ENCODE measurements at places on chromosomes 5 and 9.

GRCh38 chr5:50715001-50715400 is 48.6 kb downstream of the PARP8 start:
- peaks cover 30% of the 10 kb centered on the region for H3K4me1 ChIP-seq
- DNase-seq: no peak
- H3K4me3 ChIP-seq: no peak overlapping the region
- H3K36me3 ChIP-seq: no peaks in the 10 kb centered on the region
- H3K27ac ChIP-seq: no peak overlapping the region
- H3K27me3 ChIP-seq: no peaks in the 10 kb centered on the region

GRCh38 chr9:115590011-115590410 is 472.1 kb upstream of the TNC start:
- H3K27ac ChIP-seq: no peak overlapping the region
- H3K27me3 ChIP-seq: no peaks in the 10 kb centered on the region
- H3K36me3 ChIP-seq: no peaks in the 10 kb centered on the region
- H3K4me3 ChIP-seq: no peak overlapping the region
- DNase-seq: no peak

GRCh38 chr5:38546691-38547146 is 9.7 kb downstream of the LIFR start:
- no peaks in the 10 kb centered on the region for H3K36me3 ChIP-seq
- H3K4me3 ChIP-seq: no peak overlapping the region
- H3K27me3 ChIP-seq: peaks cover 6% of the 10 kb centered on the region
- DNase-seq: no peak

DNA sequence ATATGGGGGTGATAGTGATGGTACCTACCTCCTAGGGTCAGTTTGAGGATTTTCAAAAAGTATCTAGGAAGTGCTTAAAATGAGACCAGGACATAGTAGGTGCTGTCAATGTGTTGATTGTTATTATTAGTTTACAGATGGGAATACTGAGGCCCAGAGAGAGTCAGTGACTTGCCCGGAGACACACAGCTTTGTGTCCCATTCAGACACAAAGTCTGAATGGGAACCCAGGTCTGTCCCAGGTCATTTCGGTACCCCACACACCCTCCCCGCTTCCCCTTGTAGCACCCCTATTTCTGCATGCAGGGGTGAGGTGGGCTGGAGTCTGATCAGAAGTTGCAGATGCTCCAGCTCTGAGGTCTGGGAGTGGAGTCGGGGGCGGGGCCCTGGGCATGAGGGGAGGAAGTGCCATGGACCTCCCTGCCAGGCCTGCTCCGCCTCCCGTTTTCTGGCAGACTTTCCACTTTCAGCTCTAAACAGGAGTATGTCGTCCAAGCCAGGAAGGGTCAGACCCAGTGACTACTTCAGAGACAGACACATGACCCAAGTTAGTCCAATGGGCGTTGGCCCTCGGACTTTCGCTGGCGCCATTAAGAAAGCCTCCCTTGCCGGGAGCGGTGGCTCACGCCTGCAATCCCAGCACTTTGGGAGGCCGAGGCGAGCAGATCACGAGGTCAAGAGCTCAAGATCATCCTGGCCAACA is 3.2 kb upstream of the DBN1 start:
- H3K27ac ChIP-seq: no peak overlapping the region
- H3K27me3 ChIP-seq: peaks cover 6% of the 10 kb centered on the region
- no peaks in the 10 kb centered on the region for H3K36me3 ChIP-seq

GRCh38 chr5:90675222-90675621 is 116.6 kb downstream of the ADGRV1 start:
- no peaks in the 10 kb centered on the region for H3K4me1 ChIP-seq
- no peak overlapping the region for H3K4me3 ChIP-seq

GRCh38 chr5:132754947-132755346 is 7.7 kb downstream of the CCNI2 start:
- no peaks in the 10 kb centered on the region for H3K4me1 ChIP-seq
- no peak for DNase-seq
- H3K36me3 ChIP-seq: no peaks in the 10 kb centered on the region
- no peaks in the 10 kb centered on the region for H3K27me3 ChIP-seq

GRCh38 chr5:153672347-153673090 is 182.0 kb downstream of the GRIA1 start:
- no peaks in the 10 kb centered on the region for H3K4me1 ChIP-seq
- H3K27me3 ChIP-seq: no peaks in the 10 kb centered on the region
- H3K27ac ChIP-seq: no peak overlapping the region
- DNase-seq: no peak
- no peaks in the 10 kb centered on the region for H3K36me3 ChIP-seq
- H3K4me3 ChIP-seq: no peak overlapping the region

- no peaks in the 10 kb centered on the region for H3K36me3 ChIP-seq
- H3K27ac ChIP-seq: no peak overlapping the region
- no peaks in the 10 kb centered on the region for H3K4me1 ChIP-seq
- H3K27me3 ChIP-seq: no peaks in the 10 kb centered on the region
Measured at GRCh38 chr5:163623986-163624385, 118.6 kb downstream of the MAT2B start.

GRCh38 chr9:84710701-84711397 is 41.3 kb downstream of the NTRK2 start:
- no peak overlapping the region for H3K27ac ChIP-seq
- H3K27me3 ChIP-seq: no peaks in the 10 kb centered on the region
- no peak for DNase-seq
- H3K4me3 ChIP-seq: no peak overlapping the region
- no peaks in the 10 kb centered on the region for H3K36me3 ChIP-seq
- no peaks in the 10 kb centered on the region for H3K4me1 ChIP-seq

DNA sequence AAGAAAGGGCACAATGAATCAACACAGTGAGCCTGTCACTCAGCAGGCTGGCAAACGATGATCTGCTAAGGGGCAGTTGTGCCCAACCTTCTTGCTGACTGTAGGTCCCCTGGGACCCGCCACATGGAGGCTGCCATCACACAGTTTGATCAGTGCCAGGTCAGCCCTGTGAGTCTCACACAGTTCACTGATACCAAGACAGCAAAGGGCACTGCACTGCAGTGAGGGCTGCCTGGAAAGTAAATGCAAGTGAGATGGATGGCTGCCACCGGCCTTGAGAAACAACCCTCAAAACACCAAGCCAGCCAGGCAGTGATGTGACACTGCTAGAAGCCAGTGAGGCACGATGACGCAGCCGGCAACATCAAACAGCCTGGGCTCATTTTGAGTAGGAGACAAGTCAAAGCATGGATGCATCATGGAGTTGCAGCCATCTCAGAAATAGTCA is 30.3 kb downstream of the FOXD1 start:
- H3K36me3 ChIP-seq: no peaks in the 10 kb centered on the region
- peaks cover 67% of the 10 kb centered on the region for H3K27me3 ChIP-seq

DNA sequence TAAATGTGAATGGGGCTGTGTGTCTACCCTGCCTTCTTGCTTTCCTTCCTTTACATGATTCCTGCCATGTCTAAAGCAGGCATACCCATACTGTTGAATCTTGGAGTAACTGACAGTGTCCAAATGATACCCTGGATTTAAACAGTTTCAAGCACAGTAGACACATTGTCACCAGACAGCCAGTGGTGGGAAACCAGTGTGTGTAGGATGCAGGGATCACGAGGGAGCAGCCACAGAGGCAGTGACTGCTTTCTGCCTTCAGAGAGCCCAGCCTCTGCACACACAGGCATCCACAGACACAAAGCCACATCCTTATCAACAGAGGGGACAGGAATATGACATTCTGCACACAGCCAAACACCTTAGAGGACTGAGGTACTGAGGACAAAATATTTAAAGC is 184.2 kb upstream of the TBCA start:
- H3K4me3 ChIP-seq: no peak overlapping the region
- H3K4me1 ChIP-seq: no peaks in the 10 kb centered on the region
- DNase-seq: no peak
- H3K27ac ChIP-seq: no peak overlapping the region

DNA sequence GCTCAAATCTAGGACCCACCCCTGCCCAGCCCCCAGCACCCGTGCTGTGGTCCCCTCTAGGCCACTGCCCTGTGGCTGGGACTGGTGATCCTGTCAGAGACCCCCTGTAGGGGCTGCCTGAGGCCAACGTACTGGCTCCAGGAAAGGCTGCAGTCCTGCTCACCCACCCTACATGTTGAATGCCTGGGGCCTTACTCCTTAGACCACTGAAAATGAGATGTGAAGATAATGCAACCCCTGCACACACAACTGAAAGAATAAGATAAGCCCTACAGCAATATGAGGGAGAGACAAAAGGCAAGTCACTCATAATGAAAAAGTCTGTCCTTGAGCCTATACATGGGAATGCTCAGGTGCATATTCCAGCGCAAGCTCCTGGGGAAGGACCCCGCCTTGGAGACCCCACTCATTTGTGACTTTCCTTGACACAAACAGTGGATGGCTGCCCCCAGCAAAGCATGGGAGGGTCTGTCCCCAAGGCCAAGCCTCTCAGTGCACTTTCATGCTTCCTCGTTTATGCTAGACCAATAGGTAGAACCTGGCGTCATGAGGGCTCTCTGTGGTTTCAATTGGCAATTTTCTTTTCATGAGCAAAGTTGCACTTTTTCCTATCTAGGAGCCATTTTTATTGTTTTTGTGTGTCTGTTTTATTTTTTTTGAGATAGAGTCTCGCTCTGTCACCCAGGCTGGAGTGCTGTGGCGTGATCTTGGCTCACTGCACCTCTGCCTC is 12.5 kb upstream of the WNK2 start:
- no peak for DNase-seq
- no peak overlapping the region for H3K27ac ChIP-seq
- H3K4me3 ChIP-seq: no peak overlapping the region
- no peaks in the 10 kb centered on the region for H3K27me3 ChIP-seq
- no peaks in the 10 kb centered on the region for H3K36me3 ChIP-seq
- no peaks in the 10 kb centered on the region for H3K4me1 ChIP-seq

GRCh38 chr5:75681125-75681830 is 36.0 kb downstream of the POC5 start:
- no peak overlapping the region for H3K4me3 ChIP-seq
- peak overlapping the region; percentile 23 for H3K27ac ChIP-seq
- peaks cover 8% of the 10 kb centered on the region for H3K36me3 ChIP-seq
- peaks cover 23% of the 10 kb centered on the region for H3K4me1 ChIP-seq

GRCh38 chr9:114313186-114313585 is 9.7 kb upstream of the ORM1 start:
- H3K4me3 ChIP-seq: no peak overlapping the region
- no peaks in the 10 kb centered on the region for H3K27me3 ChIP-seq
- H3K4me1 ChIP-seq: no peaks in the 10 kb centered on the region
- H3K36me3 ChIP-seq: no peaks in the 10 kb centered on the region

DNA sequence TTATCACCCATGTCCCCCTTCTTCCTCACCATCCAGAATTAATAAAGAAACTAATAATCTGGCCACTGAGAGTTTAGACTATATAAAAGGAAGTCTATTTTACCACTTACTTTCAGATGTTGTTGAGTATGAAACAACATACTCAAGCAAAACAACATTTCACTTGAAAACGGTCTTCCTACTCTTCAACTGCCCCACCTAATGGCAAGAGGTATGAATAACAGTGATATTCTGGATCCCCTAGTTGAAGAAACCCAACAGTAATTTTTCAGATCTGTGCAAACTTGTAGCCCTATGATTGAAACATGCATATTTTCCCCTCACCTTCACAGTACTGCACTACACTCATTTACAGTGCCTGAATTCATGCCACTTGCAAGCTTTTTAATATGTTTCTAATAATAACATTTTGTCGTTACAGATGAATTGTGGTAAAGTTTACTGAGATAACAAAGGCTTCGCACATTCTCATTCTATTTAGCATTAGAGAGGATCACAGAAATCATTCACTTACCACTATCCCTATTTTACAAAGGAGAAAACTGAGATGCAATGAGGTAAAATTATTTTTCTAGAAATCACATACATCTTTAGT is 267.9 kb upstream of the PDE4D start:
- no peaks in the 10 kb centered on the region for H3K36me3 ChIP-seq
- H3K27me3 ChIP-seq: no peaks in the 10 kb centered on the region
- DNase-seq: peak; percentile 2
- H3K4me1 ChIP-seq: no peaks in the 10 kb centered on the region
- no peak overlapping the region for H3K27ac ChIP-seq
- no peak overlapping the region for H3K4me3 ChIP-seq

DNA sequence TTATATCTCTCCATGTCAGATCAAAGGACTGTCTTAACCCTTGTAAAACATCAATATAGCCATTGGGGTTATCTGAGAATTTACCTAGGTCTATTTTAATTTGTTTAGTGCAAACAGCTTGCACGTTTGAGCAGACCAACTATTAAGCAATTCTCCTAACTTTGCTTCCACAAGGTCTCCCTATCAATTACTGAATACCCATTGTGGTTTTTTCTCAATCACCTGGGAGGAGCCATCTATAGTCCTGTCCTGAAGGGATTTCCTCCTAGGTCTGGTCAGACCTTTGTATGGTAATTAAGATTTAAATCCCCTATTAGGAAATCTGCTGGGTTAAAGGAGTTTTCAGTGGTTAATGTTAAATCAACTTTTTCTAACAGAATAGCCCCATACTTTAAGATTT is 48.9 kb upstream of the S1PR3 start:
- no peak overlapping the region for H3K4me3 ChIP-seq
- H3K36me3 ChIP-seq: no peaks in the 10 kb centered on the region
- no peak for DNase-seq
- no peaks in the 10 kb centered on the region for H3K4me1 ChIP-seq
- H3K27me3 ChIP-seq: no peaks in the 10 kb centered on the region

GRCh38 chr5:160961038-160961437 is 109.0 kb upstream of the ATP10B start:
- peaks cover 7% of the 10 kb centered on the region for H3K27me3 ChIP-seq
- H3K36me3 ChIP-seq: no peaks in the 10 kb centered on the region
- DNase-seq: no peak
- no peak overlapping the region for H3K4me3 ChIP-seq

DNA sequence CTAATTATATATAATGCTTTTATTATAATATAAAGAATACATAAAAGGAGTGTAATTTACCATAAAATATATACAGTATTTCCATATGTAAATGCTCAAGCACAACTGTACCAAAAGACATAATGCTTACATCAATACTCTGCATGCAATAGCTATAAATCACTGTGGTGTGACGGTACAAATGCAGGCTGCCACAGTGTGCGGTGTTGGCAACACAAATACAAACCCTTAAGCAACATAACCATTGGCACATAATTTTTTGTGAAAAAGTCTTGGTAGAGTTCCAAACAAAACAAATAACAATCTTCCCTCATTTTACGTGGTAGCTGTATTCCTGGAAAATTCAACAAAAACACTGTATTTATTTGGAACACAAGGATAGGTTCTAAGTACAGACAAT is 1.9 kb upstream of the SHISAL2B start:
- no peaks in the 10 kb centered on the region for H3K36me3 ChIP-seq
- peaks cover 18% of the 10 kb centered on the region for H3K27me3 ChIP-seq
- H3K27ac ChIP-seq: no peak overlapping the region
- DNase-seq: no peak

GRCh38 chr5:1503241-1504068 is 20.3 kb downstream of the LPCAT1 start:
- peaks cover 11% of the 10 kb centered on the region for H3K4me1 ChIP-seq
- H3K27me3 ChIP-seq: no peaks in the 10 kb centered on the region
- peaks cover 10% of the 10 kb centered on the region for H3K36me3 ChIP-seq
- DNase-seq: no peak

DNA sequence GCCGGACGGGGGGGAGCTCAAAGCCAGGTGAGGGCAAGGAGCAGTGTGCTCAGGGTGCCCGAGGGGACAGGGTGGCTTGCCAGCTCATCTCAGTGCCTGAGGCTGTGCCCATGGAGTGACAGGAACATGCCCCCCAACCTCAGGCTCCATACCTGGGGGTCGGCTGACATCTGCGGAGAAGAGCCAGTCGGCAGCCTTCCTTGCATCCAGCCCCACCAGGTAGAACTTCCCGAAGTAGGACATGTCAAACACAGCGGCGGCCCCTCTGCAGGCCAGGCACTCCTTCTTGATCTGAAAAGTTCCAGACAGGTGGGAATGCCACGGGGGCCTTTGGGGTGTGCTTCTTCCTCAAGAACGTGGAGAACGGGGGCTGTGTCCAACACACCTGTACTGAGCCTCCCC is 42.1 kb downstream of the SARDH start:
- no peaks in the 10 kb centered on the region for H3K36me3 ChIP-seq
- DNase-seq: no peak
- H3K27ac ChIP-seq: no peak overlapping the region
- H3K4me3 ChIP-seq: no peak overlapping the region
